Stimulated activated CD4-positive, alpha-beta T cell treated with anti-CD3 and anti-CD28 coated beads, Interleukin-12 subunit alpha, Interleukin-12 subunit beta, amount 100 ng/mL, for 24 hours (primary cell): ENCODE measurements at places on chromosomes 2 and 18.

- DNase-seq: no peak
These were observed 250.1 kb upstream of the CDH20 start for GRCh38 chr18:61082976-61083630.

- DNase-seq: no peak
These were observed 42.6 kb downstream of the GLI2 start for GRCh38 chr2:120778244-120778643.

GRCh38 chr18:77140439-77141109 is 8.0 kb upstream of the MBP start:
- DNase-seq: no peak

DNA sequence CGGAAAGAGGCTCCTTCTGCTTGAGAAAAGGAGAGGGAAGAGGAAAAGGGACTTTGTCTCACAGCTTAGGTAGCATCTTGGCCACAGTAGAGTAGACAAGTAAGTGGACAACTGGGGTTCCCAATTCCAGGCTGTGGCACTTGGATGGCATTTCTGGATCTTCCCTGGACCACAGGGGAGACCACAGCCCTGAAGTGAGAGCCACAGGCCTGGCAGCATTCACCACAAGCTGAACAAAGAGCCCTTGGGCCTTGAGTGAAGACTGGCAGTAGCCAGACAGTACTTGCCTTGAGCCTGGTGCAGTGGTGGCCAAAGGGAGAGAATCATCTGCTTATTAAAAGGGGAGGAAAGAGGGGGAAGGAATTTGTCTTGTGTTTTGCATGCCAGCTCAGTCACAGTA is 226.1 kb upstream of the KLHL14 start:
- DNase-seq: no peak

- no peak for DNase-seq
These were observed 89.1 kb downstream of the RAD51AP2 start for GRCh38 chr2:17429130-17429529.

DNA sequence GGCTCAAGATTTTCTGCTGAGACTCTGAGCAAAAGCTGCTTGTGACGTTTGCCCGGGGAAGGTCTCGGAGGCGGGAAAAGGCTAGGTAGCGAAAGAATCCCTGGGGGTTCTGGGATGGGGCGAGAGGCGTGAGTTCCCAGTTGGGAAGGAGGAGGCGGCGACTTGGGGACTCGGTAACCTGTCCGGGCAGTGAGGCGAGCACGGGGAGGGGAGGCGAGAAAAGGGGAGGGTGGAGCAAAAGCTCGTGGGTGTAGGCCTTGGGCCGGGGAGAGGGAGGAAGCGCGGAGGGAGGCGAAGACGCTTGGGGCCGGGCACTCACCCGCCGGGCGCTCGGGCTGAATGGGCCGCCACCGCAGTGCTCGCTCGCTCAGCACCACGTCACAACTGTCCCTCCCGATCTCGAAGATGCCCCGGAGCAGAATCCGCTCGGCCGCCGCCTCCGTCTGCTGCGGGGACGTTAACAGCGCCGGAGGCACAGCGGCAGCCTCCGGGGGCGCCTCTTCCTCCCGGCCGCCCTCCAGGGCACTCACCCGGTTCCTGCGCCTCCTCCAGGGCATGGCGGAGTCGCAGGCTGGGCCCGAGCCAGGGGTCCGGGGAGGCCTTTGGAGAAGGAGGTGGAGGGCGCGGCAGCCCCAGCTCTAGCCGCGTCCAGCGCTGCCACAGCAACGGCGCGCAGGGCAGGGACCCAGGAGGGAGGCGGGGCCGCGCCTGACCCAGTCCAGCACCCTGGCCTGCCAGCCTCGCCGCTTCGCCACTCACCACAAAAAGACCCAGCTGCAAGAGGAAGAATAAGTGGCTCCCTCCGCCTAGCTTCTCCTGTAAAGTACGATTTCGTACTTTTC is at the start of gene CERKL:
Gene CERKL, minus strand, starts transcription at position 656 of the 842 bp plus-strand sequence. Its CDS starts 99 bp downstream, at position 557.
- DNase-seq: no peak

DNA sequence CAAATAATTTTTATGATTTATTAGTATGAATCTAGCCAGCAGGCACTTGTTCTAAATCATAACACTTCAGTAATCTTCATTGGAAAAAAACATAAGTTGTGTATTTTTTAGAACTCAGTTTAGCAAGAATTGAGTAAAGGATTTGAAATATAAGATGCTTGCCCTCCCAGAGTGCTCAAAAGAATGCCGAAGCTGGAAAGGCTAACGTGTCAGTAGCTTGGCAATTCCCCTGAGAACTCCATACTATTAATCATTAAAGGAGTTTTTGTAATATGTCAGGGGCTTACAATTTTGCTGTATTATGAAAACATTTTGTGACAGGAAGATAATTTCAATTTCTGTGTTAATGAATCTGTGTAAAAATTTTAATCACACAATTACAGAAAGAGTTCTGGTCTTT is 122.7 kb downstream of the GULP1 start:
- DNase-seq: no peak

- no peak for DNase-seq
These were observed 947.3 kb upstream of the TMEFF2 start for GRCh38 chr2:193141998-193142397.

- DNase-seq: no peak
These were observed 421.1 kb upstream of the RAB12 start for GRCh38 chr18:8188184-8188583.

DNA sequence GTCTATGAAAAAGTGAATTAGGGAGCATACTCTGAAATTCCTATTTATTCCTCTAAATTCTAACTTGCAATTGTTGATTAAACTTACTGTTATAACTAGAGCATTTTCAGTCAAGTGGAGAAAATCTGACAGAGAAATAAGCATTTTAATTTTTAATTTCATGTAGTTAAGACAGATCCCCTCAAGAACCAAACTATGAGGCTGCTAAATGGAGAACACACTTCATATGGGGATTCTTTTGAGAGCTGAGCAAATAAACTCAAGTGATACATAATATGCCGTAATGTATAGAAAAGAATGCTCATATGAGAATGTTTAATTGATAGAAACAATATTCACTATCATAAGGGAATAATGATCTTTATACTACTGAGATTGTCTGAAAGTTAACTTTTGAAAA is 340.8 kb downstream of the ERBB4 start:
- no peak for DNase-seq

GRCh38 chr2:114122930-114123329 is 233.0 kb downstream of the ACTR3 start:
- no peak for DNase-seq

DNA sequence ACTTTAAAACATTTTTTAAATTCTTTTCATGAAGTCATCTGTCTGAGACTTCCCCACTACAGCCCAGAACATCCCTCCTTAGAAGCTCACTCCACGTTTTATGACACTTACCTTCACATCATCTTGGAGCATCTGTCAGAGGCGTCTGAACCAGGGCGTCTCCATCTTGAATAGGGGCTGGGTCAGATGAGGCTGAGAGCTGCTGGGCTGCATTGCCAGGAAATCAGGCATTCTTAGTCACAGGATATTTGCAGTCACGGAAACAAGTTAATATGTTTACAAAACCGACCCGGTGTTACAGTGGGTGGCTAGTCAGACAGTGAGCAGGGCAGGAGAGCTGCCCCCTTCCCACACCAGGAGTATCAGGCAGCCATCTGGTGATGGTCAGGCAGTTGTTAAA is 456.5 kb downstream of the FBXO15 start:
- no peak for DNase-seq

DNA sequence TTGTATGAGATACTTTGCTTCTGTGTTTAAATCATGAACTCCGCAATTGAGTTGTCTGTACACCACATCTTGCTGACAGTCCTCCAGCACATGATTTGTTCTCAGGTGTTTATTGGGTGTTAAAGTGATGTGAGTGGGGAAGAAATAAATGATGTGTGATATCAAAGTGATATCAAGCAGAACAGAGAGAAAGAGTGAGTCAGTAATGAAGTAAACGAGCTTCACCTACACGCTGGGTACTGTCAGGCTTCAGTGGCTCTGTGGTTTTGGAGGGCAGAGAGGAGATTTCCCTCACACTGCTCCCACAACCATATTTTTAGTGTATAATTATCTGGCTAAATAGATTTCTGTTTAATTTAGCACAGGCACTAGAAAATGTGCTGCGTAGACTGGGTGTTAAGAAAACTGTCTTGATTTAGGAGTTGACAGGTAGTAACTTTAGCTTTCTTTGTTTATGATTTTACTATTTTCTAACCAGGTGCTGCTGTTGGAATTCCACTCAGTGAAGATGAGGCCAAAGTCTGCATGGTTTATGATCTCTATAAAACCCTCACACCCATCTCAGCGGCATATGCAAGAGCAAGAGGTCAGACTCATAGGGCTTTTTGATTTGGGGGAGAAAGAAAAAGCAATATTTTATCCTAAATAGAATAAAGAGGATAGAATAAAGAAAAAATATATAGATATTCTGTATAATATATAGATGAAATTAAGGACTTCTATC is 21.2 kb downstream of the ATIC start:
- no peak for DNase-seq

DNA sequence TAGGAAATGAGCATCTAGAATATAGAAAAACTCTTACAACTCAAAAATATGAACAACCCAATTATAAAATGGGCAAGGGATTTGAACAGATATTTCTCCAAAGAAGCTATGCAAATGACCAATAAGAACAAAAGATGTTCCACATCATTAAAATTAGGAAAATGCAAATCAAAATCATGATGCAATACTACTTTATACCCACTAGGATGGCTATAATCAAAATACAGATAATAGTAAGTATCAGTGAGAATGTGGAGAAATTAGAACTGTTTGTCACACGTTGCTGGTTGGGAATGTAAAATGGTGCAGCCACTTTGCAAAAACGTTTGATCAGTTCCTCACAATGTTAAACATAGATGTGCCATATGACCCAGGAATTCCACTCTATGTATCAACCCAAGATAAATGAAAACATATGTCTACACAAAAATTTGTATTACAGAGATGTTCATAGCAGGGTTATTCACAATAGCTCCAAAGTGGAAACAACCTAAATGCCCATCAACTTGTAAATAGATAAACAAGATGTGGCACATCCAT is 558.4 kb downstream of the SLC4A3 start:
- no peak for DNase-seq

GRCh38 chr18:61503688-61504087 is 170.5 kb downstream of the CDH20 start:
- DNase-seq: no peak

- DNase-seq: no peak
These were observed 70.1 kb downstream of the LDLRAD4 start for GRCh38 chr18:13288509-13289133.

DNA sequence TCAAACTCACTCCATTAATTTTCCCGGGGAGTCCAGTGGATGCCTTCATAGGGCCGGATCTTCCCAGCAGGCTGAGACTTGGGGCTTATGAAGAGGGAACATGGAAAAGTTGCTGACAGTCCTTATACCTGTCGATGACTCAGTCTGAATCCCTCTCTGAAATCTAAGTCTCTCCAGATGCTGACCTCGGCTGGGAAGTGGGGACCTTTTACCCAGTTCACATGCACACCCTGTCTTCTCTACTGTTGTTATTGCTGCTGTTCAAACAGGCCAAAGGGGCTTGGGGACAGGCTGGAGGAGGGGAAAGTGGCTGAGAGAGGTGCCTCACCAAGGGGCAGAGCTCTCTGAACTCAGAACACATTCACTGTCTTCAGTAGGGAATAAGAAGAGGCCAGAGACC is 4.1 kb upstream of the TNP1 start:
- DNase-seq: no peak

DNA sequence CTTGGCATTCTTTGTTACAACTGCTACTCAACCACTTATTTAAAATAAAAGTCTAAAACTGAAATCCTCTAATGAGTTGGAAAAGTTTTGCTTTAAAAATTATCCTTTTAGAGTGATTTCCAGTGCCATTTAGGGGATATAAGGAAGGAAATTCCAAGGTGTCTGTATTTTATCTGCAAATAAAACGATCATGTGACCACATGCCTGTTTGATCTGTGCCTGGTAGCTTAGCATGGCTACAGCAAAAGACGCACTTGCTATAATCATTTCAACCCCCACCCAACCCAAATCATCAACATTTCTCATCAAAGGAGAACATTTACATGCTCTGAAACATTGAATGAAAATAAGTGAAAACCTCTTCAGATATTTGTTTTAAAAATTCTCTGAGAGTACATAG is 615.1 kb downstream of the IRS1 start:
- DNase-seq: no peak

- DNase-seq: no peak
These were observed 381.8 kb upstream of the CRIM1 start for GRCh38 chr2:35973737-35974132.

- no peak for DNase-seq
These were observed 73.9 kb upstream of the TRIB2 start for GRCh38 chr2:12642859-12643258.

DNA sequence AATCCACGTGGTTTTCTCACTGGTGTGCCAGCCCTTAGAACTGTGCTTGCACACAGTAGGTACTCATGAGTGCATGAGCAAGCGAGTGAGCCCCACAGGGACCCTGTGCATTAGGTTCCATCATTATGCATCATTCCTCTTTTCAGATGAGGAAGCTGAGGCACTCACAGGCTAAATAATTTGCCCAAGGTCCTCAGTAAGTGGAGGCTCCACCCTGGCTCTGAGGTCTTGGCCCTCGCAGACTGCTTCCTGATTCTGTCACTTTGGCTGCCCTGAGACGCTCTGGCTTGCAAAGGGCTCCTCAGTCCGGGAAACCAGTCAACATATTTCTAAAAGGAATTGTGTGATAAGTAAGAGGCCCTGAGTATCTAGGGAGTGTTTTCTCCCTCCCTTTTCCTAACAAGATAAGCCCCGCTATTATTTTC is 71.7 kb downstream of the IL1R2 start:
- DNase-seq: no peak

GRCh38 chr2:64140665-64141200 is 3.5 kb downstream of the PELI1 start:
- DNase-seq: no peak

GRCh38 chr2:59586176-59586575 is 967.3 kb downstream of the BCL11A start:
- DNase-seq: no peak

DNA sequence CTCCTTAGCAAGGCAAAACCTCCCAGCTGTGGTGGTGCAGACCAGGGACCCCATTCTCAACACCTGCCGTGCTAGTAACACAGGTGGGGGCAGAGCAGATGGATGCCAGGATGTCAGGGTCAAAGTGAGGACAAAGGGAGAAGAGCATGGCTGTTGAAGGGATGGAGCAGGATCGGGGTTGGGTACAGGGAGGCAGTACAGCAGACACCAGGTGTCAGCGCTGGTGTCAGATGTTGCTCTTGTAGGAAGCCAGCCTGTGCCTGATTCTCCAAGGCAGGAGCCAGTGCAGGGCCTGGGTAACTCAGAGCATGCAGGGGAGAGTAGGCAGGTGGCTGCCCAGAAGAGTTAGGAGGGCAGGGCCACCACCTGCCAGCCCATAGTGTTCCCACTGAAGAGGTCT is 222.1 kb upstream of the SPRED2 start:
- no peak for DNase-seq

GRCh38 chr2:203484266-203485112 is 50.6 kb downstream of the RAPH1 start:
- DNase-seq: no peak

GRCh38 chr18:35750929-35751328 is 169.4 kb downstream of the GALNT1 start:
- no peak for DNase-seq

- no peak for DNase-seq
These were observed 3.2 kb upstream of the RAB17 start for GRCh38 chr2:237593596-237594320.
